NCI-H2227 treated with DMSO at 0.1 percent for 48 hours (cell line): ENCODE measurements at places on chromosomes 16 and 17.

- no peak for DNase-seq
Measured at GRCh38 chr17:34243364-34244320, 11.4 kb upstream of the CCL2 start.

GRCh38 chr17:73191443-73192205 is 1.2 kb upstream of the COG1 start:
- DNase-seq, result peak; percentile 81

DNA sequence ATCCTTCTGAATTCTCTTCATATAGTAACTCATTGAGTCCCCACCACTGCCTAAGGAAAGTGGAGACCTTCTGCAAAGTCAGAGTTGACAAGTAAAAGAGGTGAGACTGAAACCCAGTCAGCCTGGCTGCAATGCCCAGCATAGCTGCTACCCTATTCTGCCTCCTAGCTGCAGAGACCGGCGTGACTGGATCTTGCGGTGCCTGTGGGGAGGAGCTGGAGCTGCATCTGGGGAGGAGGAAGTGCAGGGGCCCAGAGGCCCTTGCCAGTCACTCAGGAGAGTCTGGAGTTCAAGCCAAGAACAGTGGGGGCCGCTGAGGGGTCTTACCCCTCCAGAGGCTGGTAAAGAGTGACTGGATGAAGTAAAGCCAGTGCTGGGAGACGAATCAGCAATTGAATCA is 35.0 kb upstream of the ZNF423 start:
- no peak for DNase-seq

DNA sequence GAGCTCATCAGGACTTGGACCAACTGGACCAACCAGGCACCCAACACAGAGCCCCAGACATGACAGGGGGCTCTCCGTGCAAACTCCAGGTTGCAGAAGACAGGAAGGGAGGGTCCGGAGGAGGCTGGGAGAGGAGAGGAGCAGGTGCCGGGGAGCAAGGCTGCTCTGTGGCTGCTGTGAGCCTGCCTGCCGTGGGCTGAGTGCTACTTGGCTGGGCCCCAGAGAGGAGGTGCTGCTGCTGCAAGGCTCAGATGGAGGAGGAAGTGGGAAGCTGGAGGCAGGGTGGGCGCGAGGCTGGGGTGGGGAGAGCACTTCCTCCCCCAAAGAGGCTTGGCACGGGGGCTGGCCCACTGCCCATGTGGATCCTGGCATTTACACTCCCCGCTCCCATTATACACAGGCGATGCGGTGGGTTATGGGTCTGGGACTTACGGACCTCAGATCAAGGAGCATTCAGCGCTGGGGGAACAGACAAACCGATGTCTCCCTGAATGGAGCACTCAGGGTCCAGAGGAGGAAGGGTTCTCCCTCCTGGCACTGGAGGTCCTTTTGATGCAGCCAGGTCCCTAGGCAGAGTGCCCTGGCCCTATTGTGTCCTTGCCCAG is 15.9 kb downstream of the EPOP start:
- DNase-seq, result no peak

GRCh38 chr16:75483222-75483621 is 12.0 kb downstream of the CHST6 start:
- no peak for DNase-seq

- no peak for DNase-seq
Measured at GRCh38 chr16:66459878-66460277, 32.8 kb downstream of the BEAN1 start.

DNA sequence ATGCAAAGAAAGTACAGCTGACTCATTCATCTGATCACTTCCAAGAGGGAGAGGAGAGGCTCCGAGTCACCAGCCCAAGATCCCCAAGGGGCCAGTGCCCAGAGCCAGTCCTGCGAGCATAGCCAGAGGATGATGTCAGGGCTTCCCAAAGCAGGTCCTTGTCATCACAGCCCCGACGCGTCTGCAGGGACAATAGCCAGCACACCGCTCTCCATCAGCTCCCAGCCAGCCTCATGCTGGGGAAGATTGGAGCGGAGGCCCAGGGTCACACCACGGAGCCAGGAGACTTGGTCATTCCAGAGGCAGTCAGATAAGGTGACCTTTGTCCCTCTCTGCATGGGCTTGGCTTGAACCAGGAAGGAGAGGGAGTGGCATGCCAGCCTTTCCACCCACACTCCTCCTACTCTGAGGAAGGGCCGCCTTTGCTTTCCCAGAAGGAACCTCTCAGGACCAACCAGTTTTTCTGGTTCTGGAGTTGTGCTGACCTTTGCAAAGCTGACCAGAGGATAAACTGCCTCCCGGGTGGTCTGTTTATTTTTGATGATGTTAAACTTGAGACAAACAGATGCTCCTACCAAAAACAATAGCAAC is 58.3 kb upstream of the ARHGAP44 start:
- no peak for DNase-seq

DNA sequence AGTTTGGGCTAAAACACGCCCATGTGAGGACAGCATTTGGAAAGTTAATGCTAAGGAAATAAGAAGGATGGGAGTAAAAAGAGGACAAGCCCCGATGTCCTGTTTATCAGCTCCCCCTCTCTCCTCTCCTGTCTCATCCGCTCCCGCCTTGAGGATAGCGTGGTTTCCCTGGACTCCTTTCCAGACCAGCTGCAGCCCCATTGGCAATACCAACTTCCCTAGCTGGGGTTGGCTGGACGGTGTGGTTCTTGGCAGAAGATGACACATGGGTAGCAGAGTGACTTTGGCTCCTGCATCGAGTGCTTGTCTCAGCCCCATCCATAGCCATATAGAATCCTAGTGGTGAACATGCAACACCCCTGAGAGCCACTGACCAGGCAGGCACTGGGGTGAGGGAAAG is 185.9 kb downstream of the CCDC182 start:
- no peak for DNase-seq

- DNase-seq, result no peak
Measured at GRCh38 chr17:70318051-70318450, 148.7 kb downstream of the KCNJ2 start.

DNA sequence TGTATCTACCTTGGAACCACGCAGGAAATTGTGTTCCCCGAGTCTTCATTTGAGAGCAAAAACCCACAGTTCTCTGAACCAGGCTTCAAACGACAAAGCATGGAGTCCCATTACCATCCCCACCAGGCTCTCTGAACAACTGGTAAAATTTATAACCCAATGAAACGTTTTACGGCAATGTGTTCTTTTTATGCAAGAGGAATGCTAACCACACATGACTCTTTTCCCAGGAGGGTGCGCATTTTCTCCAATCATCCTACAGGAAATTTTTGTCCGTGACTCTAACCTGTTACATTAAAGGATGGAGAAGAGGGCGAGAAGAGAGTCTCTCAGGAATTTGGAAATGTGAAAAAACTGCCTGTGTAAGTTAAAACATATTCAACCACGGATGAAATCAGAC is 17.8 kb downstream of the STX8 start:
- DNase-seq, result no peak

GRCh38 chr17:58247511-58248363 is 9.4 kb downstream of the LPO start:
- no peak for DNase-seq

- DNase-seq, result no peak
Measured at GRCh38 chr16:81483064-81483969, 38.7 kb downstream of the CMIP start.

GRCh38 chr16:31521368-31521767 is 6.3 kb upstream of the AHSP start:
- no peak for DNase-seq

DNA sequence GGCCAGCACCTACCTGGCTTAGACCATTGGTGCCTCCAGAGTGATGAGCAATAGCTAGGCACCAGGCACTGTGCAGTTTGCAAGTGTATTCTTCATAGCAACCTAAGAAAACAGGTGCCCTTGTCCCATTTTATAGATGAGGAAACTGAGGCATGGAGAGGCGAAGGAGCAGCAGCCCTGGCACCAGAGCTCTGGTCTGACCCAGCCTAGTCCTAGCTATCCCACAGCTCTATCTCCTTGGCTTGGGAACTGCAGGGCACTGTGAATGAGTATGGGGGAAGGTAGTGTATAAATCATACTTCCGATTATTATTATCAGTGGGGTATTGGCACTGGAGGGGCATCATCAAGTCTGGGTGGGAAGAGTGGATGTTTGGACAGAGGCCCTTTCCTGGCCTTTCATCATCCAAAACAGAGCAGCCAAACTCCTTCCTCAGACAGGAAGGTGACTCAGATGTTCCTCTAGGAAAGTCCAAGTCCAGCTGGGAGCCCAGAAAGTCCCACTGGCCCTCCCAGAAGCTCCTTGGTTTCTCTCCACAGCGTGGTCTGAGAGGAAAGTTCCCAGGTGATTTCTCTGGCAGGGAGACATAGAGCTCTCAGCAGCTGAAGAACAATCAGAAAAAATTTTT is 32.0 kb upstream of the PLLP start:
- DNase-seq, result no peak

- no peak for DNase-seq
Measured at GRCh38 chr17:54944796-54945195, 23.7 kb downstream of the COX11 start.

GRCh38 chr17:45302649-45303173 is 14.1 kb downstream of the MAP3K14 start:
- DNase-seq, result no peak

- DNase-seq, result no peak
Measured at GRCh38 chr17:76397184-76397583, 12.8 kb downstream of the SPHK1 start.

GRCh38 chr16:86462334-86463084 is 47.8 kb upstream of the FOXF1 start:
- no peak for DNase-seq

DNA sequence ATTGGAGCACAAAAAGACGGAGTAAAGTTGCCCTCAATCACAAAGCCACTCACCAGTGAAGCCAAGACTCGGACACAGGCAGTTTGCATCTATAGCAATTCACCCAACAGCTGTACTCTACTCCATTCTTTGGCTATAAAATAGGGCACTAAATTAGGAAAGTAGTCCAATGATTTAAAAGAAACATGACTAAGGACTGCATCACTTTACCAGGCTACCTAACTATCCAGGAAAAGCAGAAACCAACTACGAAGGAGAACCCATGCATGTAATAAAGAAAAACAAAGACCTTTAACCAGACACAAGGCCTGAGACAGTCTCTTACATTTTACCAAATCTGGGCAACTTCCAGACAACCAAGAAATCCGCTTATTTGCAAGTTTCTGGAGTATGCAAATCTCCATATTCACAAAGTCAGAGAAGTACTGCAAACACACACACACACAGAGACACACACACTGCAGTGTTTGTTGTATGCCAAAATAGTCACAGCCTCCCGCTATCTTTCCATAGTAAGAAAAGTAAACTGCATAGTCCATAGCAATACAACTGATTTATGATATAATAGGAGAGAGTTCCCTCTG is 59.8 kb downstream of the CDH11 start:
- no peak for DNase-seq

GRCh38 chr16:2147981-2148671 is at the start of gene RAB26:
Gene RAB26, plus strand, starts transcription at chr16:2148625. Its CDS starts 159 bp downstream, at chr16:2148784.
- peak; percentile 13 for DNase-seq

GRCh38 chr16:14087590-14088154 is 16.6 kb downstream of the MRTFB start:
- no peak for DNase-seq

- peak; percentile 60 for DNase-seq
Measured at GRCh38 chr16:10737068-10737625, 6.5 kb upstream of the NUBP1 start.

DNA sequence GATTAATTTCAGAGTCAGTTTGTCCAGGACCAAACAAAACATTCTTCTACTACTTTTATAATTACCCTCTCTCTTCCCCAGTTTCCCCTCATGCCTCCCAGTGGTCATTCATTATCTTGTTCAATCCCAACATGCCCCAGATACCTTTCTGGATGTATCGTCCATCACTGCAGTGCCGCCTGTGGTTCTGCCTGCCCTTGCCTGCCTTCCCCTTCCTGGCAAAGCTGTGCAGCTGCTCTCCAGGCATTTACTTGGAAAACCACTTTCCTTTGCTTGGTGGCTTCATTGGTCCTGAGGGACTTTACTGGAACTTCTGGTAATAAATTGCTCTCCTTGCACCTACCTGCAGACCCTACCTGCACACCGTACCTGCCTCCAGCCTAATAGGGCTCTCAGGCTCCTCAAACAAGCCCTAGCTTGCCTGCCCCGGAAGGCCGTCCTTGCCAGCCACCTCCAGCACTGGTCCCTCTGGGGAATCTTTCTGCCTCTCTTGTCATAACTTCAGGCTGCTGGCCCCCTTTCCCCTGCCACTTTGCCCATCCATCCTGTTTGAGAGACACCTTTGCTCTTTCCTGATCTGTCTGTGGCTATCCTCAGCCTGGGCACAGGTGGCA is 19.5 kb upstream of the MSI2 start:
- no peak for DNase-seq

GRCh38 chr17:76146053-76146851 is 5.2 kb upstream of the FOXJ1 start:
- no peak for DNase-seq

DNA sequence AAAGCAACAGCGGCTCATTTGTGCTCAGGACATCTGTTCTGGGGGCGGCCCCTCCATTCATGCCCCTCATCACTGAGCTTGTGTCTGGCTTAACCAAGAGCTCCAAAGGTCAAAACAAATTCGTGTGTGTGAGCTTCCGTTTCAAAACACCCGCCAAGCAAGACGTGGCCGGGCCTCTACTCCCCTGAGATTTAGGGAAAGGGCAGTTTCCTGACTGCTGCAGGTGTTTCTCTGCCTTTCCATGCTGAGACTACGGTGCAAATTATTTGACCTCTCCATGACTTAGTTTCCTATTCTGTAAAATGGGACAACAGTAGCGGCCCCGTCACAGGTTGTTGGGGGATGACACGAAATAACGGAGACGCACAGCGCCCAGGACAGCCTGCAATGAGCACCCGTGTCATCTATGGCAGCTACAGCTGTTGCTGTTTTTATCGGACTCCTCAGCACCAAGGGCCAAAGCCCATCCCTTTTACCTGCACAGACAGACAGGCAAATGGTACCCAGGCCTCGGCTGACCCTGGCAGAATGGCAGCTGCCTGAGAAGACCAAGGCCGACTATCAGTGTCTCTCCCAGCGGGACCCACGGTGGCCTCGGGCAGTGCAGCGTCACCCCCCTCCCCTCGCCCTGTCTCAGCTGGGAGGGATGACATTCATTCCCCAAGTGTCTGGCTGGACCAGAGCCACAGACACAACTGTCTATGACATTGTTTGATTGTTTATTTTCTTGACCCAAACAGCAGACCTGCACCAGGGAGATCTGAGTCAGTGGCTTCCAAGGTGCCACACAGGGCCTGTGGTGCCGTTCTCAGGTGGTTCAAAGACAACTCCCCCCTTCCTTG is 50.7 kb upstream of the DOC2B start:
- no peak for DNase-seq

DNA sequence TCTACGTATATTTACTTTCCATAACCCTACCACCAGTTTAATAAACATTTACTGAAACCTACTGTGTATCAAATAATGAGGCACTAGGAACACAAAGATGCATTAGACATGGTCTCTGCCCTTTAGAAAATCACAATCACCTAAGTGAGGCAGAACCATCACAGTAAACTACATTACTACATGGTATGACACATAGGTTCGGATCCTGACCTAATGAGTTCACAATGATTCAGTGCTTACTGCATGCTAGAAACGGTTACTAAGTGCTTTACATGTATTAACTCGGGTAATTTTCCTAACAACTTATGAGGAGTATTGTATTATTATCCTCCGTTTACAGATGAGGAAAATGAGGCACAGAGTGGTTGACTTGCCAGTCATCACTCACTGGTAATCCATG is 5.2 kb upstream of the SYNRG start:
- DNase-seq, result no peak

- no peak for DNase-seq
Measured at GRCh38 chr17:72488555-72489271, 367.9 kb downstream of the SOX9 start.

GRCh38 chr17:72176516-72176851 is 55.7 kb downstream of the SOX9 start:
- no peak for DNase-seq

GRCh38 chr16:68396481-68396880 is 51.8 kb downstream of the SMPD3 start:
- DNase-seq, result no peak
